ENCODE measurements at places on chromosomes 13 and 19. TPM values are rescaled to one million over a fixed set of nuclear protein-coding genes. Genes with fewer than 3 reads are reported as not detected.

- DNase-seq: no peak
These were observed 46.7 kb upstream of the KL start for GRCh38 chr13:32969516-32969941.

The LONP1 gene
- total RNA-seq: 272 TPM

GRCh38 chr19:40553885-40554857 is 22.5 kb upstream of the SHKBP1 start:
- no peak for DNase-seq

DNA sequence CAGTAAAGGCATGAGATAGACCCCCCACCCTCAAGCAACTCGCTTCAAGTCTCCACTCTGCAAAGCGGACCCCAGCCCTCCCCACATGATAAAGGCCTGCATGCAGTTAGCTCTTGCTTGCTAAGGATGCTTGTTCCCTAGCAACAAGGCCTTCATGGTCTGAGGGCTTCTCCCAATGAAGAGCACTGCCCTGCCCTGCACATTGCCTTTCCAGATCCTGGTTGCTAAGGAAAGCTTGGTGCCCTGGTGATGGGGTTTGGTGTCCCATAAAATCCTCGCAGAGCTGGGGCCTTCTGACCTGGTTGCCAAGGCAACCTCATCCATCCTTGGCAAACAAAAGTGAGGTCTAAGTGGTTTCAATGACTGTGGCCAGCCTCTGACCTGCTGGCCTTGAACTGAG is 6.0 kb downstream of the DBP start:
- no peak for DNase-seq

The SIAH3 gene
- total RNA-seq: not detected

DNA sequence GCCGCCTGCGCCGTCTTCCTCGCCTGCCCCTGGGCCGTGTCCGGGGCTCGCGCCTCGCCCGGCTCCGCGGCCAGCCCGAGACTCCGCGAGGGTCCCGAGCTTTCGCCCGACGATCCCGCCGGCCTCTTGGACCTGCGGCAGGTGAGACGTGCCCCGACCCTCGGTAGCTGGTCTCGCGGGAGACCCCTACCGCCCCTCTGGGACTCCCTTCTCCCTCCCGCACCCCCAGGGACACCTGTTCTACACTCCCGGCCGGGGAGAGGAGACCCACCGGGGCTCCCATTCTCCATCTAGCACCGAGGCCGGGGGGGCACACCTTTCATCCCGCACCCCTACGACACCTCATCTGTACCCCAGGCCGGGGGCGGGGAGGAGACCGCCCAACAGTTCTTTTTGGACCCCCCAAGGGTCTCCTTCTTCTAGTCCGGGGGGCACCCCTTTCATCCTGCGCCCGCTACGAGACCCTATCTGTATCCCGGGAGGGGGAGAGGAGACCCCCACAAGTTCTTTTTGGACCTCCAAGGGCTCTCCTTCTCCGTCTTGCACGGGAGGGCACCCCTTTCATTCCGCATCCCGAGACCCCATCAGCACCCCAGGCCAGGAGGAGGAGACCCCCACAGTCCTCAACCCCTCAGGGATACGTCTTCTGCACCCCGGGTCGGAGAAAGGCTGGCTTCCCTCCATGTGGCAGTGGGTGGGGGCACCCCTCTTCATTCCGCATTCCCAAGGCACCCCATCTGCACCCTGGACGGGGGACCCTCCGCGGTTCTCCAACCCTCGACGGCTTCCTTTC is 533 bp downstream of the TNFSF9 start:
- DNase-seq: no peak

- no peak for DNase-seq
These were observed 234.9 kb upstream of the STARD13 start for GRCh38 chr13:33520468-33520839.

The GTF2F1 gene
- total RNA-seq: 63.6 TPM

The PROZ gene
- not detected for total RNA-seq

The ZSCAN1 gene
- total RNA-seq: not detected

GRCh38 chr13:90868321-90868920 is 479.1 kb upstream of the MIR17HG start:
- peak; percentile 28 for DNase-seq

DNA sequence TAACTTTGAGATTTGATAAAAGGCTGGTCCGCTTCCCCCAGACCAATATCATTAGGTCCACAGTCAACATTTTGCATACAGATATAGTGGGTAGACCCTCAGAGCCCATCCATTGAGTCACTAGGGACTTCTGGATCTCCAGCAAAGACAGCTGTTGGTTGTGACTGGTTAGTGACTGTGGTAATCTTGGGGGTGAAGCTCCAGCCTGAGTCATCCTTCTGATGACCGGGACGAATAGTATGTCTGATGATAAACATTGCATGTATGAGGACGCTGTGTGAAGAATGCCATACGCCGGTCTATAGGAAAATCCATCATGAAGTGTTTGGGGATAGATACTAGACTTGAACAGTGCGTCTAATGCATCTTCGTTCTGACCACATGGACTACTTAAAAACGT is 307.0 kb downstream of the UQCRFS1 start:
- no peak for DNase-seq

DNA sequence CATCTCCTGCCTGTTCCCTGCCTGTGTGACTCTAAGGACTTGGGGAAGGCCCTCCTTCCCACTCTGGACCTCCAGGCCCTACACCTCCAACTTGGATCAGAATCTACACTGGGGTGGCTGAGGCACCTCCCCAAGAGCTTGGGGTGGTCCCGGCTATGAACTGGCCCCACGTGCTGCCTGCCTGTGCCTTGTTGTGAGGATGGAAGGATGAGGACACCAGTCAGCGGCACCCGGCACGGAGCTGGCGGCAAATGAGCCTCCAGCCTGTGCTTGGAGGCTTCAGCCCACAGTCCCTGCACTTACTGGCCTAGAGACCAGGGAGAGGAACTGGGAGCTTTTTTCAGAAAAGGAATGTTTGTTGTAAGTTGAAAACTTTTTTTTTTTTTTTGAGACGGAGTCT is 8.5 kb downstream of the AKAP8 start:
- DNase-seq: no peak

The ARHGAP33 gene
- total RNA-seq: not detected

GRCh38 chr13:19182536-19182935 is 912 bp upstream of the TUBA3C start:
- DNase-seq: no peak

GRCh38 chr13:49935171-49936074 is 717 bp downstream of the SPRYD7 start:
- peak; percentile 82 for DNase-seq

DNA sequence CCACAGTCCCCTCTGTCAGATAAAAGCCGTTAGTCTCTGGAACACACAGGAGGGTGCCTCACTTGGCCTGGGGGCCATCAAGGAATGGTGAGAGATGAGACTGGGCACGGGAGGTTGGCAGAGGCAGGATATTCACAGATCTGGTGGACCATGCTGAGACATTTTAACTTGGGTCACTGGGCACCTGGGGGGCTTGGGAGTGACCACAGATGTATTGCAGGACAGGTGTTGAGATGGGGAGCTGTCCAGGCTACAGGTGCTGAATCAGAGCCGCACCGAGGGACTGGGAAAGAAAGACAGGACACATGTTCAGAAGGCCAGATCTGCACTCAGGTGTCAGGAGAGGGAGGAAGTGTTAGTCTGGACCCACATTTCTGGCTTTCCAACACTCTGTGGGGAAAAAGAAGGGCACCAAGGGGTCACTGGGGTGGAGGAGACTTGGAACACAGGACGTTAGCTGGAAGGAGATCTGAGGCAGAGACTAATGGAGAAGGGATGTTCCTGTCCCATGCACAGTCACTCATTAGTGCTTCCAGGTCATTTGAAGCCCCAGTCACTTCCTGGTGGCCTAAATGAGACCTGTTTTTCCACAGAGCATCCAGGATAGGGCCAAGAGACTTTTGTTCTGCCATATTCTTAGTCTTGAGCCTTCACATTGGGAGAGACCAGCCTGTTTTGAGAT is 56.1 kb downstream of the CHST8 start:
- no peak for DNase-seq

The CACNG8 gene
- not detected for total RNA-seq

The ATP4A gene
- not detected for total RNA-seq
